ENCODE measurements at places on chromosomes 4 and X.

GRCh38 chr4:77595364-77595973 is 10.2 kb upstream of the CXCL13 start:
- no peak for DNase-seq

DNA sequence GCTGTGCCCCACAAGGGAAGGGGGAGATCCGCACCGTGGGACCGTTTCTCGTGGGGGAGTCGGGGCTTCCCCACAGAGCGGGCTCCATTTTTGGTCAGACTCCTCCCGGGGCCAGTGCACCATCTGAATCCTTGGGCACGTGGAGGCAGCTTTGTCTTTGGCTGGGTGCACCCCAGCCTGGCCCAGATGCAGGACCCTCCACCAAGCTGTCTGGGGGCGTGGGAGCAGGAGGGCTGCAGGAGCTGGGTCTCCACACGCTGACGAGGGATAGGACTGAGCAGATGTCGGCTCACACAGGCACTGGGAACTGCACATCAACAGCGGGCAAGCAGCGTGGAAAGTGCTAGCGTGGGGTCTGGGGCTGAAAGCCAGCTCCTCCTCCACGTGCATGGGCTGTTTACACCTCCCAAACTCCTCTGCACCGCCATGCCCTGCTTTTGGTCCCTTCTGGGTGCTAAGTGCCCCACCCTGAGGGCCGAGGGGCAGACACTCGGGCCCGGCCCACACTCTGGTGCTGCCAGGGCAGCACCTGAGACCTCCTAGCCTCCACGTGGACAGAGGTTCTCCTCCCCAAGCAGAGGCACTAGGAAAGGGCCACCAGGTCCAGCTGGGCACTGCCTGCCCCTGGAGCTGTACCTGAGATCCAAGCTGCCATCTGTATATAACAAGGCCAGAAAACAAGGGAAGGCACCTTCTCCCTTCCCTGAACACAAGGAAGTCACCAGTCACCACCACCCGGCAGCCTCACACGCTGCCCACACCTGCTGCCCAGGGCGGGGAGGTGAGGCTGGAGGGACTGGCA is 13.8 kb downstream of the DGKQ start:
- DNase-seq = no peak

- DNase-seq = no peak
Observed at GRCh38 chr4:159206427-159206871, 103.6 kb downstream of the RAPGEF2 start.

DNA sequence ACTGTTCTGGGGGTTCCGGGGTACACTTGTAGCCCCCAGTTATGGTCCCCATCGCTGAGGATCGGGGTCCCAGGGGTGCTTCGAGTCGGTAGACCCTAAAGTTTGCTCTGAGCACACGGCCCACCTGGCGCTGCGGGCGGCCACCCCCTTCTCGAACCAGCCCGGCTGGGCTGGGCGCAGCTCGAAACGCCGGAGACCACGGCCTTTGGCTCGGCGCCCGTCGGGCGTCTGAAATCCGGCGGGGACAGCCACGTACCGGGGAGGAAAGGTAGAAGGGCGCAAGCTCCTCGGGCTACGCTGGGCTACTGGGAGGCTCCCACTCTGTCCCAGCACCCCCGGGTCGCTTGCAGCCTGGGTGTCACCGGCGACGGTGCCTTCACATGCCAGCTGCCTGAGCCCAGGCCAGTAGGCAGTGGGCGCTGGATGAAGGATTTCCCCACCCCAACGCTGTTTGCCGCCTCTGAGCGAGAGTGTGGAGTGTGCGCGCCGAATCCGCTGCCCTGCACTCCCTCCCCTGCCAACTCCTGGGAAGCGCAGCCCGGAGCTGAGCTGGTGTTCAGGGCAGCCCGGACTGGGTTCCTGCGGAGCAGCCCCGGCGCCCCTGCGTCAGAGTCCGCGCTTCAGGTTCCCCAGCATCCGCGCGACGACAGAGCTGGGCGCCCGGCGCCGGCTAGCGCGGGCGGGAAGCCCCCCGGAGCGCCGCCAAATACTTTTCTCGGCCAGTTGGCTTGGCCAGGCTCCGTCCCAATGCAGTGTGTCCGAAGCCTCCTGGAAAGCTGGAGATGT is 637 bp downstream of the MAMLD1 start:
- DNase-seq = no peak

GRCh38 chrX:54926978-54927377 is 6.4 kb downstream of the TRO start:
- DNase-seq = no peak

- DNase-seq = no peak
Observed at GRCh38 chr4:155062948-155063347, 145.5 kb upstream of the NPY2R start.

- DNase-seq = peak; percentile 29
Observed at GRCh38 chr4:8472689-8473197, 32.2 kb downstream of the TRMT44 start.

All from forelimb muscle (tissue), 1 donor.